ENCODE measurements at places on chromosomes 5 and 9.

GRCh38 chr5:89668821-89669220 lies 740.7 kb downstream of the CETN3 start:
- DNase-seq: no peak

DNA sequence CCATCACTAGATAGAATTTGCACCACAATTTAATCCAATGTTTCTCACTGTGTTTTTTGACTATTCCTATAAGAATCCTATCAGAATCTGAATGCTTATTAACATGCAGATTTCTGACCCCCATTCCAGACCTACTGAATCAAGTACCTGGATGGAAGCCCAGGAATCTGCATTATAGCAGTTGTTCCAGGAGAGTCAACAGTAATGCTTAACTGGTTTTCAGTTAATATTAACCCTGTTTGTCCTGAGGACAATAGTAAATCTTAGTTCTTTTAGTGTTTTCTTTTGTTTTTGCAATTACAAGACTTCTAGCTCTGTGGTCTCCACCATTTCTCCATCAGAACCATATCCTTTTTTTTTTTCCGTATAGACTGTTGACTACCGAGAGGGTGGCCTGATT lies 168.2 kb downstream of the SREK1 start:
- DNase-seq: no peak

DNA sequence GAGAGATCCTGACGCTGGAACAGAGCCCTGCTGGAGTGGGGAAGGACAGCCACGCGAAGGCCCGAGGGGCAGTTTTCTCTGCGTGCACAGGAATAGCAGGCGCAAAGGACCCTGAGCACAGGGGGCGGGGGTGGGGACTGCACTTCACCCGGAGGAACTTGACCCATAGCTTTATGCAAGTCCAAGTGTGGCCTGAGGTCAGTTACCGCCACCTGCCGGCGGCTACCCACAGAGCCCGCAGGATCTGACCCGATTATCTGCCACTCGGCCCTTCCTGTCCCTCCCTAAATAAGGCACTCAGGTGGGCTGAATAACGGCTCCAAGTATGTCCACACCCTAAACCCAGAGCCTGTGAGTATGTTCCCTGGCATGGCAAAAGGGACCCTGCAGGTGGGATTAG lies 65.4 kb upstream of the FCN1 start:
- no peak for DNase-seq

GRCh38 chr5:123605822-123606221 lies 93.8 kb downstream of the CSNK1G3 start:
- DNase-seq: no peak

DNA sequence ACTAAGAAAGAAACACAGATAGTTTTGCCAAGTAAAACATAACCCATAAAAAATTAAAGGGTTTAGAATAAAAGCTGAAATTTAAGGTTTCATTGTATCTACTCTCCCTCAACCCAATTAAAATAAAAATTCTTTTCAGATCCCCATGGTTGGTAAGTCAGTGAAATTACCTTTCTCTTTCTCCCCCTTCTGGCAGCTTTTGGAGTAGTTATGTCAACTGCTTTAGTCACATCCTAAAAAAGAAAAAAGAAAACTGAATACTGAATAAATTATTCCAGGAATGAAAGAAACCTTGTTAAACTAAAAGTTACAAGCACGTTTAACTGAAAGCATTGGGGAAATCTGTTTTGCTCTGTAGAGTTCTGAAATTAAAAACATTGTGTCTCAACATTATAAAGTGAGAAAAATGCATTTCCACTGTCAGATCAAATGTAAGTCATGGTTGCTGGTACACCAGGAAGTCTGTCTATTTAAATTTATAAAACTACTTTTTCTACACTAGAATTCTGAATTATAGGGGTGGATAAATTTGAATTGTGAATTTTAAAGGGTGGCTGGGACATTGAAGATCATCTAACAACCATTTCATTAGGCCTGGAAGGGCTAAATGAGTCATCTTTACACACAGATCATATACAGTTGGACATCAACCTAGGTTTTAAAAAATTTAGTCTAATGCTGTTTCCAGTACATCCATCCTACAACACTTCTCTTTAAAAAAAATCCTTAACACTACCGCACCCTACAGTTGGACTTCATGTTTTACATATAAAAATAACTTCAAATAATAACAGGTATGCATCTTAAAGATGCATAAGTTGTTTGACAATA lies 24.7 kb downstream of the PSIP1 start:
- no peak for DNase-seq

Measured in omental fat pad (tissue), 4 donors.